ENCODE measurements at places on chromosomes 6 and 20.

DNA sequence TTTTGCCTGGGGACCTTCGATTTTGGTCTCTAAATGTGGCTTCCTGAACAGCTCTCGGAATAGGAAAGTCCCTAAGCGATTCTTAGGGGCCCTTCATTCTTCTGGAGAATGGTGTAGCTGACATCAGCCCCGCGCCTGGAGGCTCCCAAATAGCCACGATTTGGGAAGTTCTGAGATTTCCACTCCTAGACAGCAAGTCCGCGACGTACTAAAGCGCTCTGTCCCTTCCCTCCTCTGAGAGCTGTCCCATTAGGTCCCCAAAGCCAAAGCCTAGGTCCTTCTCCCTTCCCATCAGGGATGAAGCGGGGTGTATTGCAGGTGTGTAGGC is 756 bp downstream of the MOXD1 start:
- DNase-seq: no peak

DNA sequence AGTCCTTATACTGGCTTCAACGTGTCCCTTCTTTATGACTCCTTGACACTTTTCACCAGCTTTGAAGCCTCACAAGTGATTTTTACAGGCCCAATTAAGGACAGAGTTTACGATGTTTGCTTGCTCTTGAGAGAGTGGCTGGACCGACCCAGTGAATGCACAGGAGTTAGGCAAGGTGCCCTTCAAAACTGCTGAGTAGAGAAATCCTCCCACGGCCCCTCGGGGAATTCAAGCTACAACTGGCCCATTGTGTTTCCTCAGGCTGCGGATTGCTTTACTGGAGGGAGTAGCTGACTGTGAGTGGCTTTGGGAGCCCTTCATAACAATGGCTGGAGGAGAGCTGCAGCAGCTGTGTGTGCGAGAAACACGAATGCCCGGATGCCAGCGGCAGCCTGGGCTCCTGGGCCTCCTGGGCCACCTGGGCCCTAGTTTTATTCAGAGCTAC is 50.0 kb downstream of the SGK1 start:
- no peak for DNase-seq

DNA sequence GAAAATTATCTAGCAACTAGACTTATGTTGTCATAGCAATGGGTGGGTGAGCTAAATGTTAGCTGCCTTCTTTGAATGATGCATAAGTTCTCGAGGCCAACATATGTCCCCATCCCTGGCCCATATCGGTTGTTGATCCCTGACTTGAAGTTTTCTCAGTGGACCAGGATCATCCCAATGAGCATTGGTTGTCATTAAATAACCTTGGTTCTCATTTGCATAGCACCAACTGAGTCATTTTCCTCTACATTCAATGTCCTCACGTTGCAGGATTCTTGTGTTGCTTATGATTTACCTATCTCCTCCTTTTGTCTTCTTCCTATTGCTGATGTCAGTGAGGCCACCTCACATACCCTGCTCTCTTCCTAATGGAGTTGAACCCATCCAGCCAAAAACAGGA is 12.1 kb upstream of the AHCY start:
- no peak for DNase-seq

DNA sequence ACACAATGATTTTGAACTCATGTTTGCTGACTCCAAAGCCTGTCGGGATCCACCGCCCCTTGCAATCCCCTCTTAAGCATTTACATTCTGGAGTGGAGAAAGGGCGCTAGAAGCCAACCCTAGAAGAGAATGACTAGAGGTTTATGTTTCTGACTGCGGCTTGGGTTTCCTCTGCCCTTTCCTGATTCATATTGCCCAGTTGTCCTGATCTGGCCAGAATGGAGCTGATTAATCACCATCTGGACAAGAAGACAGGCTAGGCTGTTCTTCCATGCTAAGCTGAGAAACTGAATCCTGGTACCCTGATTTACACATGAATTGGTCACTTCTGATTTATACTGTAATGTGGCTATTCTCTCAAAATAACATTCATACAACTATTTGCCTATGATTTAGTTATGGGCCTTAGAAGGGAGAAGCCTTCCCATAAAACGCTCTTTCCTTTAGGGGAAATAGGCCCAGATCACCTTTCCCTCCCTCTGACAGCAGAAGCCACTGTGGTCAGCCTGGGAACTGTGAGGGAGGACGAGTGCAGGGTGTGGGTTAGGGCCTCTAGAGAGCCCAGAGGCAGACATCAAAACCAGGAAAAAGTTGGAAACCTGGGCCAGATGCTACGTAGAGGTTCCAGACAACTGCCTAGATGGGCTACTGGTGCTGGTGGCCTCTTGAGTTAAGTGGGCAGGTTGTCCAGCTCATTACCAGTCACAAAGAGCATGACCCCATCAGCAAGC is 199.2 kb upstream of the PRDM1 start:
- no peak for DNase-seq

DNA sequence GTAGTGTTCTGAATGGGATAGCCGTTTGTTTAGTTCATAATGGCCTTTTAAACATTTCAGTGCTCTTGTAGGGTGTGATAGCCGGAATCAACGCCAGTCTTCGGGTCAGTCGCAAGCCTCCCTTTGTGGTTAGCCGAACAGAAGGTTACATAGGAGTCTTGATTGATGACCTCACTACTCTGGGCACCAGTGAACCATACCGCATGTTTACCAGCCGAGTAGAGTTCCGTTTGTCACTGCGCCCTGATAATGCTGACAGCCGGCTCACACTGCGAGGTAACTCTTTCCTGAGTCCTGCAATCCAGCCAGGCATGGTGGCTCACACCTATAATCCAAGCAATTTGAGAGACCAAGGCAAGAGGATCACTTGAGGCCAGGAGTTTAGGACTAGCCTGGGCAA is 20.4 kb downstream of the MTO1 start:
- no peak for DNase-seq

- peak; percentile 14 for DNase-seq
Observed at GRCh38 chr20:1616858-1617434, 2.9 kb downstream of the SIRPB1 start.

GRCh38 chr6:23268348-23268747 is 699.0 kb downstream of the HDGFL1 start:
- no peak for DNase-seq

GRCh38 chr20:3051385-3052019 is 5.7 kb downstream of the MRPS26 start:
- DNase-seq: no peak

GRCh38 chr6:30047220-30047619 is 13.8 kb upstream of the POLR1H start:
- no peak for DNase-seq

DNA sequence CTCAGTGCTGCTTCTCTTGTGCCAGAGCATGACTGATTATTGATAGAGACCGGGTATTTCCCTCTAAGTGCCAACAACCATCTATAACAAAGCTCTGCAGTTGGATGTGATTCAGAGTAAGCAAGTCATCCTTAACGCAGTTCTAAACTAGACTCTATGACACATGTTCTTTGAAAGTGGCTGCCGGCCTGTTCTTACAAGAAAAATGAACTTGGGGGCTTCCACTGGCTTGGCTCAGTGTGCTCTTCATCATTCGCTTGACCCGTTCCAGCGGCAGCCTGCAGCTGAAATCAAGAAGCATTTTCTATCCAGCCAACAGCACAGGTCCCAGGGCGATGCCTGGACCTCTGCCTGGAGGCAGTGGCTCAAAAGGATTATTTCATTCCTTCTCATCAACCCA is 29.8 kb downstream of the GFOD1 start:
- DNase-seq: no peak

DNA sequence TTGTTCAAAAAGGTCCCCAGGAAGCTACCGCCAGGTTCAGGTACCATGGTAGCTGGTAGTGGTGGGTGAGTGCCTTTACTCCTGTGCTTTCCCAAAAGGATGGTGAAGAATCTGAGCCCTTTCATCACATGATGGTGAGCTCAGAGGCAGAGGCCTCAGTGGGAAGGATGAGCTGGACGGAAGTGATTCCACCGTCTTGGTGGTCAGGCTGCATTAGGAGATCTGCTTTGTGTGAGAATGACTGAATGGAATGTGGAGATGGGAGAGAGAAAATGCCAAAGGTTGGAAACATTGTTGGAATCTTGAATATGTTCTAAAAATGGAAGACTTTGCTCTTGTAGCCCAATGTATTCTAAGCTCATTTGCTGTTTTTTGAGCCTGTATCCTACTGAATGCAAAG is 108.1 kb upstream of the SCP2D1 start:
- DNase-seq: no peak

- DNase-seq: no peak
Observed at GRCh38 chr6:473768-474452, 82.4 kb downstream of the IRF4 start.

- DNase-seq: no peak
Observed at GRCh38 chr6:161199850-161200249, 74.0 kb downstream of the AGPAT4 start.

DNA sequence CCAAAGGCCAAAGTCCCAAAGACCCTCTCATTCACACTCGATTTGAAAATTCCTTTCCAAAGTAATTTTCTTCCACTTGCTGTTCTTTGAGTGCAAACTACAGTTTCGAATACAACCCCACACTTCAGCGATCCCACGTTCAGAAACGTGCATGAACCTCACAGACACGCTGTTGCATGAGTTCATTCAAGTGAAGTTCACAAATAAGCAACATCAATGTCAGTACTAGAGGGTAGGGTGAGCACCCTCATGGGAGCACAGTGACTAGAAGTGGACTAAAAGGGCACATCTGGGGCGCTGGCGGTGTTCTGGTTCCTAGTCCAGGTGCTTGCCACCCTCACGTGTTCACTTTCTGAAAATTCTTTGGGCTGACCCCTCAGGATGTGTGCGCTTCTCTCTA is 59.0 kb downstream of the FAM50B start:
- DNase-seq: no peak

DNA sequence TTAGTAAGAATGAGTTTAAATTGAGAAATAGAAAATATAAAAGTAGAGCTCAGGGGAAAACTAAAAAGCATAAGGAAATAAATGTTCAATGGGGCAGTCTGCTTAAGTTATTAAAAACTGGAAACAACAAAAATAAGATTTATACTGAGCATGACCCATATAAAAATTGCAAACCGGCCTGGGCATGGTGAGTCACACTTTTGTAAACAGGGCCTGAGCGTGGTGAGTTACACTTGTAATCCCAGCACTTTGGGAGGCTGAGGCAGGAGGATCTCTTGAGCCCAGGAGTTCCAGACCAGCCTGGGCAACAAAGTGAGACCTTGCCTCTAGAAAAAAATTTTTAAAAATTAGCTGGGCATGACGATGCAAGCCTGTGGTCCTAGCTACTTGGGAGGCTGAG is 74.6 kb downstream of the TMEM244 start:
- DNase-seq: no peak

DNA sequence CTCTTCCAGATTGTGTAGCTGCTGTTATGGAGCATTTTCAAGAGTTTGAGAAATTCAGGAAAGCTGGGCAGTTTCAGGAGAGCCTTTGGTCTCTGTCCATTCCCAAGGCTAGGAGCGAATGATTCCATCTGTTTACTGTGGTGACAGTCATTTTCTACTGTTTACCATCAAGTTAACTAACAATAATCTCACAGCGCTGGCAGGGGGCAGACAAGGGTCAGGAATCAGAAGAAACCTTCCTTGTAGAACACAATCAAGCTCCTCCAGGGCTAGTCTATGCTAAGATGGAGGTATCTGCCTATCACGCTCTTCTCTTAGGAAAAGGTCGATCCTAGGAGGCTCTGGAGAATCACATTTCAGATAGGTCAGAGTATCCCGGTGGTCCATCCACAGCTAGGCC is 293.9 kb downstream of the KIF16B start:
- no peak for DNase-seq

- no peak for DNase-seq
Observed at GRCh38 chr20:5161536-5162164, 34.8 kb downstream of the CDS2 start.

DNA sequence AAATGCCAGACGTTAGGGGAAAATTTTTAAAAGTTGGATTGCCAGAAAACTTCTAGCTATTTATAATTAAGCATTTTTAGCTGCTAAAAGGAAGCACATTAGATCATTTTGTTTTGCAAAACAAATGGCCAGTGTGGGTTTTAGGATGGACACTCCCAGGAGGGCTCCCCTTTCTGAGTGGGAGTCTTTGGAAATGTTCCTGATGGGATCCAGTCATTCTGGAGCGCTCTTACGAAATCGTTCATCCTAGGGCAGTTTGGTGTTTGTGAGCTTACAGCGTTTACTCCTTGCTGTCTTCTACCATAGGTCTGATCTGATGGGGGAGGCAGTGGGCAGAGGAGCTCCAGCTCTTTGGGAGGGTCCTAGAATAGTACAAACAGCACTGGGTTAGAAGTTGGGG is 14.7 kb downstream of the GNAS start:
- DNase-seq: no peak

- DNase-seq: no peak
Observed at GRCh38 chr6:2363211-2363610, 117.8 kb upstream of the GMDS start.

DNA sequence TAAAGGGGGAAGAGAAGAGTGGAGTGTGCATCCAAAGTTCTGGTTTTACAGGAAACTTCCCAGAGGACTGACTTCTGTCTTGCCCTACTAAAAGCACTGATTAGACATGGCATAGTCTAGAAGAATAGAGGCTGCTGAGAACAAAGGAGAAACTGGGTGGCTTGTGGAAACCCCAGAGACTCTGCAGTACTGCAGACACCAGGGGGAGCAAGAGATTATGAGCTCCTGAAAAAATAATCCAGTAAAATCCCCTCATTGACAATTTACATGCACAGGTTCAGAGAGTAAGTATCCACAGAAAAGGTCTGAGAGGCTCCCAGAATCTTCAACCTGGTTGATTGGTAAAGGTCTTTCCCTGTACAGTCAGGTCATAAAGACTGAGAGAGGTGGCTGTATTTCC is 48.7 kb upstream of the CLVS2 start:
- DNase-seq: no peak

DNA sequence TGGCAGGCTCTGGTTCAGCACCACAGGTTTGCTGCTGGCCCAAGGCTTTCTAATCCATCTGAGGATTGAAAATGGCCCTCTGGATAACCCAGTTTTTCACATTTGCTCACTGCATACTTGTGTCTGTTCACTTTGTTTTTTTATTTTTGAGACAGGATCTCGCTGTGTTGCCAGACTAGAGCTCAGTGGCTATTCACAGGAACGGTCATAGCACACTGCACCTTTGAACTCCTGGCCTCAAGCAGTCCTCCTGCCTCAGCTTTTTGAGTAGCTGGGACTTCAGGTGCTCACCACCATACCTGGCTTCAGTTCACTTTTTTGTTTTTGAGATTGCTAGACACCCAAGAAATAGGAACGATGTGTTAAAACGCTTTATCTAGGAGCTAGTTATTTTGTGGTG is 57.9 kb downstream of the ITCH start:
- no peak for DNase-seq

DNA sequence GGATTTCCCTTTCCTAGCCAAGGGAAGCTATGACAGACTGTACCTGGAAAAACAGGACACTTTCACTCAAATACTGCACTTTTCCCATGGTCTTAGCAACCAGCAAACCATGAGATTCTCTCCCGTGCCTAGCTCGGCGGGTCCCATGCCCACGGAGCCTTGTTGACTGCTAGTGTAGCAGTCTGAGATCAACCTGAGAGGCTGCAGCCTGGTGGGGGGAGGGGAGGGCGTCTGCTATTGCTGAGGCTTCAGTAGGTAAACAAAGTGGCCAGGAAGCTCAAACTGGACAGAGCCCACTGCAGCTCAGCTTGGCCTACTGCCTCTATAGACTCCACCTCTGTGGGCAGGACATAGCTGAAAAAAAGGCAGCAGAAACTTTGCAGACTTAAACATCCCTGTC is 61.8 kb downstream of the EPM2A start:
- no peak for DNase-seq

Data from right lung (tissue), 10 donors.